ENCODE measurements at places on chromosomes 6 and 20. TPM values are rescaled to one million over a fixed set of nuclear protein-coding genes. Genes with fewer than 3 reads are reported as not detected.

DNA sequence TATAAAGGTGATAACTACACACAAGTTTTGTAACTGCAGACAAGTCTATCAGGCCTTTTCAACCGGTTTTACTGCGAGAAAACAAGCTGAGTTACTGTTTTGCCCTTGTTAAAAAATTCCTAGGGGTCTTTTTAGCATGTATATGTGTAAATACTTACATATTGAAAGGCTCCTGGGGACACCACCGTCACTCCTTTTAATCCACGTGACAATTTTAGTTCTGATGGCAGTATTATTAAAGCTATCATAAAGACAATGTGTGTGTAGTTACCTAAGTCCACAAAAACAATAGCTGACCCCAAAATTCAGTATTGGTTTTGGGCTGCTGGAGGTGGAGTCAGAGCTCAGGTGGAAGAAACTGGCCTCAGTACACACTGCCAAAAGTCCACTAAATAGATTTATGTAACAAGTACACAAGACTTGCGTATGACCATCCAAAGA, 41.3 kb upstream of the HFE start:
- no peak for DNase-seq

DNA sequence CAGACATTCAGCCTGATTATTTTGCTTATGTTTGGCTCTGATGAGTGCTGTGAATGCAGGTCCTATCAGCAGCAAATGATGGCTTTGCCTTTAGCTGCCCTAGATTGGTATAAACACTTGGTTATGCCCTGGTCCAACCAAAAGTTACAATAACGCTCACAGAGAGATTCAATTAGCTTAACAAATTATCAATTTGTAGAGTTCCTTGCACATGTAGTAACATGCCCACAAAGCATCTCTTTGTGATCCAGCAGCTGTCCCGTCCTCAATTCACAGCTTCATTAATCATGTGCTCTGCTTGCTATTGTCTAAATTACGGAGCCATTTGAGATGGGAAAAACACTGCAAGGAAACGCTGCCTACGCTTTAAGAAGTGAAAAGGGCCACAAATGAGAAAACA, 457.9 kb downstream of the HDGFL1 start:
- no peak for DNase-seq

GRCh38 chr6:121042766-121043165, 291.5 kb downstream of the TBC1D32 start:
- no peak for DNase-seq

DNA sequence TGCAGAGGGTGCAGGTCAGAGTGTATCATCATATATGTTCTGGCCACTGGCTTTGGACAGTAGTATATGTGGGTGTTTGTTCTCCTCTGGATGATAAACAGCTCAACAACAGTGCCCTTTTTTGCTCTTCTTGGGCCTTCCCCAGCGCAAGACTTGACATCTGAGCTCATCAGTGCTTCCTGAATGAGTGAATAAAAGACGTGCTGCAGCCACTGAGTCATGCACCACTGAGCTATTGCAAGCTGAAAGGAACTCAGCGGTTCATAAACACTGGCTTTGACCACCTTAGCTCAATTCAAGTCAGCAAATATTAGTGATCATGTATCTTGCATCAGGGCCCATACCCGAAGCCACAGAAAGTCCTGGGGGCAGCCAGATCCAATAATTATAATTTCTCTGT, 105.3 kb upstream of the KCNG1 start:
- DNase-seq, result no peak

GRCh38 chr6:70225055-70225454, 77.8 kb downstream of the COL9A1 start:
- no peak for DNase-seq

GRCh38 chr20:15523400-15523799, 1049.8 kb downstream of the KIF16B start:
- DNase-seq, result no peak

- no peak for DNase-seq
Observed at GRCh38 chr6:161050134-161050765, 58.7 kb downstream of the MAP3K4 start.

PRL gene
- total RNA-seq, result not detected

FOXF2 gene
- total RNA-seq, result 4.9 TPM
